Myocyte (in vitro differentiated cells): ENCODE measurements at places on chromosomes 2 and 18. TPM values are rescaled to one million over a fixed set of nuclear protein-coding genes. Genes with fewer than 3 reads are reported as not detected.
A peak's percentile ranks its signal among the peaks of the same experiment; 100 is the strongest.

IKZF2 gene
- 4.5 and 4.9 TPM in 2 replicates for total RNA-seq

- DNase-seq = no peak
These were observed 51.8 kb upstream of the AP1S3 start for GRCh38 chr2:223889229-223889628.

UNC80 gene
- total RNA-seq = not detected in 2 replicates

DNA sequence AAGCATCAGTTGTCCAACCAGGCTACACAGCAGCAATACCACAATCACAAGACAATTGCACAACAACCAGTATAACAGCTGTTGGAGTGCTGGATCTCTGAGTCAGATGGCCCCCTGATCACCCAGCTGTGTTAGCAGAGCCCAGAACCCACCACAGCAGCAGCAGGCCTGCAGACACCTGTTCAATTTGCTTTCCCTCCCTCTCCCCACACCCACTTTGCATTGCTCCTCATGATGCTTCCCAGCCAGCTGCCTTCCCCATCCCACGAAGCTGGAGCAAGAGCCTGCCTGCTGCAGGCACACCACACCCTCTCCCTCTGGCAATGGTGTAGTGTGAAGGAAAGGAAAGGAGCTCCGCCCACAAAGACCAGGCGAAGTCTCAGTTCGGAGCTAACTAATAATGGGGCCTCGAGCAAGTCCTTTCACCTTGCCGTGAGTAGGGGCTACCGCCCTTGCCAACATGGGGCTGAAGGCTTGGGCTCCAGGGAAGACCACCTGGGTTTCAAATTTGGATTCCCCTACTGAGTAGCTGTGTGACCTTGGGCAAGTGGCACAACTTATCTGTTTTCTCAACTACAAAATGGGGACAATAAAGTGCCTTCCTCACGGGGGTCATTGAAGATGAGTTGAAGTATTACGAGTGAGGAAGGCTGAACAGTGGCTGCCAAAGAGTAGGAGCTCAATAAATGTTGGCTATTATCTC lies 19.4 kb upstream of the ZBTB7C start:
- DNase-seq = peak; percentile 97

FN1 gene
- total RNA-seq = 1,735 and 1,808 TPM in 2 replicates

SLC4A3 gene
- total RNA-seq = 4.3 and 7.0 TPM in 2 replicates

DNA sequence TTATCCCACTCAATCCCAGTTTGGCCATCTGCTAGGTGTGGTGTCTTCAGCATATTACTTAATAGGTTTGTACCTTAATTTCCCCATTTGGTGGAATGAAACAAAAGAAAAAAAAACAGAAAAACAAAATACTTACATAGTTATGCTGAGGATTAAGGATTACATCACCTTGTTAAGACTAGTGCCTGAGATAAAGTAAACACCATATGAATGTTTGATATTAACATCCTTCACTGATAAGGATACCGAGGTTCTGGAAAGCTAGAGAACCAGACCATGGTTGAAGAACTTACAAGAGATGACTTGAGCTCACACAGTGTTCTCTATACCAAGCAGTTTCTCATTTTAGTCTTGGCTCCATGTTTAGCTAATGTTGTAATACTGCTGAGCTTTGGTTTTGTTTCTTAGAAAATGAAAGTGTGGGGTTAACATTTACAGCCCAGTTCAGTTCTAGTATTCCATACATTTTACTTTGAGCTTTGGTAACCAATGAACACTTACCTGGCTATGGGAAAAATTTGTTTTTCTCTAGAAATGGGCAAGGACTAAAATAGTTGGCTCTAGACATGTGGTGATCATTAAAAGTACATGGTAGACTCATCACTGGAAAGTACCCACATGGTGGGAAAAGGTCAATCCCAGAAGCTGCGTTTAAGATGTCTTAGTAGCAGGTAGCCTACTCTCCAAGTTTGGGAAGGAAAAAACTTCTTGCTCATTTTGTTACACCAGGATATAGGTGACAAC lies 5.8 kb upstream of the GPD2 start:
- no peak for DNase-seq

- DNase-seq = peak; percentile 73
These were observed 62.0 kb upstream of the SLC35F5 start for GRCh38 chr2:113818382-113818951.

DNA sequence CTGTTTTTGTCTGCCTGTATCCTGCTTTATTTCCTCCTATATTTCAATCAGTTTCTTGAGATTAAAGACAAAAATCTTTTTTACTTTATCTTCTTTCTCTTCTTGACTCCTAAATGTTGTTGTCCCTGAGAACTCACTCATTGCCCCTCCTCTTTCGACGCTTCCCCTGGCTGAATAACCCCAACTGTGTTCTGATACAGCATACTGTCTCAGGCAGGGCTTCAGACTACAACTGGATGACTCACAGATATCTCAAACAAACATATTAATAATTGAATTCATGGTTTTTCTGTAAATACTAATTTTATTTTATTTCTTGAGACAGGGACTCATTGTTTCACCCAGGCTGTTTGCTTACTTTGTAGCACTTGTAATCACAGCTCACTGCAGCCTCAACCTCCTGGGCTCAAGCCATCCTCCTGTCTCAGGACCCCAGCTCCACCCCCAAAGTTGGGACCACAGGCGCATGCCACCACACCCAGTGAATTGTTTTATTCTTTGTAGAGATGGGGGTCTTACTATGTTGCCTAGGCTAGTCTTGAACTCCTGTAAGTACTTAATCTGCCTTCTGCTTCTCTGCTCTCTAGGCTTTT lies 9.4 kb downstream of the ITGAV start:
- no peak for DNase-seq

DNA sequence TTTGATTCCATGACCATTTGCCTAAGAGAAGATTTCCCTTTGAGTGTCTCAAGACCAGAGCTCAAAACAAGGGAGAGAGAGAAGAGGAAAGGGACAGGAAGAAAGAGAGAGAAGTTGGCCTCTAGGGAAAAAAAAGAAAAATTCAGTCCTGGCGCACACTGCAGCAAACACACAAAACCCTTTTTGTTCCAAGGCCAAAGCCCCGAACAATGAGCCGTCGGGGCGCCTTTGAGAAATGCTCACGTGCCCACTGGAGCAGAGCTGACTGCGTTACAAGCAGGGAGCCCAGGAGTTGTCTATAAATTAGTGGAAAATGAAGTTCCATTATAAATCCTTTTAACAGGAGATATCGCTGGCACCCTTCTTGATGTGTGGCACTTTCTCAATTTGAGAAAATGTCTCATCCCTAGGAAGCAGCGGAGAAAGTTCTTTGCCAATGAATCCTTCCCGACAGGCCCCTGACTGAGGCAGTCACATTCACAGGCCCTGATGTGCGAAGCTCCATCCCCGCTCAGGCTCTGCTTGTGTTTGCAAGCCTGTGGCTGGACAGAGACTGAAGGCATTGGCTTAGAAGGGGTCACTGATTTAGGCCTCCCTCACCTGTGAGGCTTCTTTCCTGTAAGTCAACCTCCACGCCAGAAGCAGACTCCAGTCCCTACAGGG lies 32.1 kb upstream of the NCKAP5 start:
- no peak for DNase-seq

GRCh38 chr2:100242476-100242875 lies 79.8 kb downstream of the LONRF2 start:
- peak; percentile 1 for DNase-seq

VWC2L gene
- not detected in 2 replicates for total RNA-seq

GRCh38 chr2:23721454-23721826 lies 205.5 kb downstream of the ATAD2B start:
- DNase-seq = peak; percentile 26

MSTN gene
- total RNA-seq = 27.5 and 34.2 TPM in 2 replicates
